Inflammatory macrophage treated with lipopolysaccharide for 4 hours (primary cell): ENCODE measurements at places on chromosomes 3 and 15.

GRCh38 chr15:35911052-35911777 lies 365.2 kb upstream of the DPH6 start:
- no peak for DNase-seq

- DNase-seq = no peak
Observed at GRCh38 chr3:127600749-127601456, 2.7 kb downstream of the MCM2 start.

- DNase-seq = peak; percentile 41
Observed at GRCh38 chr3:177929310-177929709, 606.9 kb upstream of the KCNMB2 start.

DNA sequence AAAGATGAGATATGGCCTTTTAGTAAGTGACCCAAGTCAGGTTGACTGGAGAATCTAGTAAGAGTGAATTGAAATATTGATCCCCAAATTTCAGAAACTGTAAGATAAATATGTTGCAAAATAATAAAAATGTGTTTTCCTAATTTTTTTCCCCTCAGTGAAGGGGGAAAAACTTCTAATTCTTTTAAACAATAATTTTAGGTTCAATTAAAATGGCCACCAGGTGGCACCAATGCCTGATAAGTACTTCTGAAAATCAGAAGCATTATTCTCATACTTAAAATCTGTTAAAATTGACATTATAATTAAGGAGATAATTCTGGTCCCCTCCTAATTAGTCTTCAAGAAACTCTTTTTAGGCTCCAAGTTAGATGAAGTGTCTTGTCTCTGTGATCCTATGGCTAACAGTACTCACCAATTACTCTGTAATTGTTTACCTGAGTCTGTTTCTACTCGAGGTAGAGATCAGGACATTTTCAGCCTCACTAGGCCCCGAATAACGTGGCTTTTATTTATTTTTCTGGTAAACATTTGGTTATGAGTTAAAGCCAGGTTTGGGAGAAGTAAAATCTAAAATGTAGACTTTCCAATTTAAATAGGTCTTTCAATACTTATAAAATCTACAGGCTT lies 52.6 kb downstream of the NMD3 start:
- DNase-seq = peak; percentile 65

GRCh38 chr3:117865338-117865737 lies 1155.8 kb downstream of the TUSC7 start:
- no peak for DNase-seq

DNA sequence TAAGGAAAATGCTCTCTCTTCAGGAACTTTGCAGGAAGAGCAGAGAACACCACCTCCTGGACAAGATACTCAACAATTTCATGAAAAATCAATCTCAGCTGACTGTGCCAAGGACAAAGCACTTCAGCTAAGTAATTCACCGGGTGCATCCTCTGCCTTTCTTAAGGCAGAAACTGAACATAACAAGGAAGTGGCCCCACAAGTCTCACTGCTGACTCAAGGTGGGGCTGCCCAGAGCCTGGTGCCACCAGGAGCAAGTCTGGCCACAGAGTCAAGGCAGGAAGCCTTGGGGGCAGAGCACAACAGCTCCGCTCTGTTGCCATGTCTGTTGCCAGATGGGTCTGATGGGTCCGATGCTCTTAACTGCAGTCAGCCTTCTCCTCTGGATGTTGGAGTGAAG lies 200.5 kb downstream of the AKAP13 start:
- DNase-seq = peak; percentile 93

DNA sequence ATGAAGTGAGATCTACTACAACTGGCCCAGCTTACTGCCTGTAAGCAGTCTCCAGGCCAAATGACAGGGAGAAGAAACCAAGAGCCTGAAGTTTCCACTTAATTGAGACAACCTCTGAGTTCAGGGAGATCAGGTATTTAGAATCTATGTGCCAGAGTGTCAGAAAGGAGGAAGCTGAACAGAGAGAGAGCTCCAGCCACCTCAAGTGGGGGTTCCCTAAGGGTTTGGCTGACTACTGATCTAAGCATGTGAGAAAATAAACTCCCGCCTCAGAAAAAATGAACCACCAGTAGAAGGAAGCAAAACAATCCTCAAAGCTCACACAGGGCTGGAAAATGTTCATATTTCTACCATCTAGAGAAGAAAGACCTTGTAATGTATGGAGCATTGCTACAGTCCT lies 25.0 kb downstream of the ADAM10 start:
- peak; percentile 50 for DNase-seq

DNA sequence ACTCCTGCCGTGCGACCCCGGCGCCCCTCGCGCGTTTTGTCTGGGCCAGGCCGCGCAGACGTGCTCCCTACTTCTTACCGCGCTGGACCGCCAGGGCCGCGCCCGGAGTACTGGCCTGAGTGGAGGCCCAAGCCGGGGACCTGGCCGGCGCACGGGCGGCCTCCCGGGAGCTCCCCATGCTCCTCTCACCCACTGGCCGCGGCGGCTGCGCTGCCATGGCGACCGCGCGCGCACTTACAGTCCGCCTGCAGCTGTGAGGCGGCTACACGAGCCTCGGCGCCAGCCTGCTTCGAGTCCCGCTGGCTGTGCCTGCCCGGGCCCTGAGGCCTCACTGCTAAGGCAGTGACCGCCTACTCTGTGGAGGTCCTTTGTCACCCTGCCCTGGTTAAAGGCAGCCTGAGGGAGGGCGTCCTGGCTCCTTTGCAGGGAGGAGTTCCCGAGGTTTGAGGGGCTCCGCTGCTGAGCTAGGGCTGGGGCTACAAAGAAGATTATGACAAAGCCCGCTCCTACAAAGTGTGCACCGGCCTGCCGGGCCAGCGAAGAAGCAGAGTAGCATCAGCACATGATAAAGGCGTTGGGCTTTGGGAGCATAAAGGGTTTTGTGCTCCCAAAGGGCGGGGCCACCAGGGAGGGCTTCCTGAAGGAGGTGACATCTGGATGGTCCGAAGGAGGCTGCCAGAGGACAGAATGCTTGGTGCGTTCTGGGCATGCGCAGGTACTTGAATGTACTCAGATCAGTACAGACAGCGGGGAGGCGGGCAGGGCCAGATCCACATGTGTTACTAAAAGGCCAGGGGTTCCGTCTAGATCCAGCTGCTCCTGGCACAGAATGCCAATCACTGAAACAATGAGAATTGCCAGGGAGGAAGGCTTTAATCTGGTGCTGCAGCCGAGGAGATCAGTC lies at the start of the genes LRRC34 and LRRIQ4:
Gene LRRC34, minus strand, starts transcription at position 573 of the 904 bp plus-strand sequence. Its CDS starts 356 bp downstream, at position 217.
Gene LRRIQ4, plus strand, starts transcription at position 539 of the 904 bp plus-strand sequence. CDS start 9,052 bp downstream, outside the sequence.
- DNase-seq = peak; percentile 75

DNA sequence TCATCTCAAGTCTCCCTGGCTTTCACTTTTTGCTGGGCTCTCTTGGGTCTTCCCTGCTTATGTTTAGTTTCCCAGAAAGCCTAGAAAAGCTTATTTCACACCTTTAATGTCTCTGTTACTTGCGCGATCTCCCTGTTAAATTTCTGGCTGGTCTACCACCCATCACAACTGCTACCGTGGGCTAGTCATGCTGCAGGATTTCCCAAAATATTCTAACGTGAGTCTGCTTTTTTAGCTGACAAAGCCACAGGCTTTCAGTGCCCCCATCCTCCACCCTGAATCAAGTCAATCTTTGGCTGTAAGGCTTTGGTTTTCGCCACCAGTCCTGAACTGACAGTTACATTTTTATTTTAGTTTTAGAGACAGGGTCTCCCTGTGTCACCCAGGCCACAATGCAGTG lies 74.1 kb downstream of the SUMF1 start:
- no peak for DNase-seq

- DNase-seq = peak; percentile 60
Observed at GRCh38 chr3:114624571-114625181, 330.8 kb downstream of the TIGIT start.

DNA sequence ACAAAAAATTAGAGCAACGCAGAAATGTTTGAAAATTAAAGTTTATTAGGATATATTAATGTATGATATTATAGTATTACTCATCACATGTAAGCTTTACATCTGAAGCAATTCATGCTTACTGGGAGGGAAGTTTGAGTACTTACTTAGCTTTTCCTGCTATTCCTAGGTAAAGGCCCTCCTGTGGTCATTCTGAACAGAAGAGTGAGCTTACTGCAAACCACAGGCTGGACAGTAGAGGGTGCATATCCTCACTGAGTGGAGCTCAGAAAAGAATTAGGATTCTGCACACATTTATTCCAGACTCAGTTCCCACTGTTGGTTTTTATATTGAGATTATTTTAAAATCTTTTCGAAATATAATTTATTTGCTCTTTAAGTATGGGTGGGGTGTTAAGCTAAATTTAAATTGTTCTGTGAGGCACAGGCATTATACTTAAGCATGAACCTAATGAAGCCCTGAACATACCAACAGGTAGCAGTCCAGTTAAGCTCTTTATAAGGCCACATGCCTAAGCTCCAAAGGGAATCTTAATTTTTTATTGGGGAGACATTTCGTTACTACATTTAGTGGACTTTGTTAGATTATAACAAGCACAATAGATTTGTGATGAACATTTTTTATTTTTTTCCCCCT lies 10.2 kb downstream of the MRPS22 start:
- peak; percentile 24 for DNase-seq

DNA sequence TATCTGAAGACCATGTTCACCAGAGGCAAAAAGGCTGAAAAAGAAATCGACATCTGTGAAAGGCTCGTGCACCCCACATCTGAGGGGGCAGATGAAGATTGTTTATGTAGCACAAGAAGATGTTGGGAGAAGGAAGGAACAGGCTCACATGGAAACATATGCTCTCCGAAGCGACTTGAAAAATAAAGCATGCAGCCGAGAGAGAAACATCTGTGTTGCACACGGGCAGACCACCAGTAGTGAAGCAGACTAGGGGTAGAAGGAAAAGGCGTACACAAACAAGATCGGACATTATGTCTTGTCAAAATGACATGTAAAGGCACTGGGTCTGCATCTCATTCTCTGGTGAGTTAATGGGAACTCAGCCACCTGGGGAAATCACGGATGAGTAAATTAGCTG lies 356.5 kb downstream of the ZIC4 start:
- no peak for DNase-seq

- no peak for DNase-seq
Observed at GRCh38 chr3:131868203-131868602, 166.6 kb downstream of the CPNE4 start.

DNA sequence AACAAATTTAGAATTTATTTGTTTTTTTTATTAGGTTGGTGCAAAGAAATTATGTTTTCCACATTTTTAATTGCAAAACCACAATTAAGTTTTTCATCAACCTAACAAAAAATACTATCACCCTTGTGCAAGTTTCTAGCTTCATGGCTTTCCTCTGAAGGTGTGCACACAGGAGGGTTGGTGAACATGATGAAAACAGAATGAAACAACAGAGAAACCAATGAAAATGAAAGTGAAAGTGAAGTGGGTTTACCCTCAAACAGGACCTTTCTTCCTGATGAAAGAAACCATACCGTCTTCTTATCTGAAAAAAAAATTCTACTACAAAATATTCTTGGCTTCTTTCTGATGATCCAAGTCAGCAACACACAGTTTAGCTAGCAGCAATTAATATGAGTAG lies 71.9 kb upstream of the FEZF2 start:
- DNase-seq = peak; percentile 2

GRCh38 chr15:90953947-90954711 lies 555 bp upstream of the RCCD1 start:
- DNase-seq = no peak

GRCh38 chr3:46380471-46381221 lies 9.9 kb downstream of the CCR5 start:
- DNase-seq = peak; percentile 92

- no peak for DNase-seq
Observed at GRCh38 chr15:33443708-33444107, 132.9 kb downstream of the RYR3 start.
